ENCODE measurements at places on chromosomes 1 and 21. TPM values are rescaled to one million over a fixed set of nuclear protein-coding genes. Genes with fewer than 3 reads are reported as not detected.

DNA sequence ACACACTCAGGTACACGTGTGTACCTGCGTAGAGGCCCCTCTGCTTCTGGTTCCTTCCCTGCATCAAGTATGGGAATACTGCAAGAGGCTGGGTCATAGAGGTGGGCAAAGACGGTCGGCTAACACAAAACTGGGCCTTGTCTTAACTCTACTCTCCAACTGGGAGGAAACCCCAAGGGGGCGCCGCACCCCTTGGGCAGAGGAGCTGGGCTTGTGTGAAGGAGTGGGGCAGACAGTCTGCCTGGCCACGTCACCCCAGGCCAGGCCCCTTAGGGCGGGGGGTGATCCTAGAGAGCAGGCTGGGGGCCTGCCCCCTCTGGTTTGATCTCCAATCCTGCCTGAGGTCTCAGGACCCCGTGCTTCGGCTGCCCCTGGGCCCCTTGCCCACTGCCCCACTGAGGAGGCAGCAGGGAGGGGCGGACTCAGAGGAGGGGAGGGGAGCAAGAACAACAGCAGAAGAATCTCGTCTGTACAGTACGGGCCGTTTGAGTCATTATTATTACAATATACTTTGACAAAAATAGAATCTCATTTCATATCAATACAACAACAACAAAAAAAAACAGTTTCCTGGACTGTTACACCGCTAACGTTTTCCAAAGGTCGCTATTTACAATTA is 34.7 kb downstream of the MEF2D start:
- no peak for DNase-seq

- DNase-seq: no peak
Observed at GRCh38 chr1:243729956-243730355, 120.1 kb downstream of the AKT3 start.

LENEP gene
- not detected for total RNA-seq

- DNase-seq: peak; percentile 49
Observed at GRCh38 chr1:156119503-156120209, 5.1 kb downstream of the LMNA start.

TSACC gene
- not detected for total RNA-seq

GRCh38 chr1:247089616-247090375 is 11.2 kb upstream of the ZNF670 start:
- DNase-seq: no peak

Data from renal cortical epithelial cell (primary cell).